ENCODE measurements at places on chromosomes 5 and 9.

GRCh38 chr5:126015235-126016181 lies 407.7 kb upstream of the GRAMD2B start:
- no peak for DNase-seq

GRCh38 chr5:177349762-177350161 lies 1.7 kb downstream of the LMAN2 start:
- no peak for DNase-seq

DNA sequence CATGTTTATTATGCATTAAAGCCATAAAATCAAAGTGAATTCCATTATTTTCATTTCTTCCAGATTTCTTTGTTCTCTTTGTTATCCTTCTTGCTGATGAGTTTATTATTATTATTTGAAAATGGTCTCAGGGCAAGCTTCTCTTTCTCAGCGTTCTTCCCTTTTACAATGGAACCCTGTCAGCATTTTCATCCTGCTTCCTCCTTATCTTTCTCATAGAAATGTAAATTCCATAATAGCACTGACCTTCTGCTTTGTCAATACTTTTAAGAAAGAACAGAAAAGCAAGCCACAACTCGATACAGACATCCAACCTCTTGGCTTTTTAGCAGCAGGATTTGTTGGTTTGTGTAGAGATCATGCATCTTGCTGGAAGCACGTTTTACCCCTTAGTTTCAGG lies 114.0 kb upstream of the BASP1 start:
- DNase-seq, result no peak

DNA sequence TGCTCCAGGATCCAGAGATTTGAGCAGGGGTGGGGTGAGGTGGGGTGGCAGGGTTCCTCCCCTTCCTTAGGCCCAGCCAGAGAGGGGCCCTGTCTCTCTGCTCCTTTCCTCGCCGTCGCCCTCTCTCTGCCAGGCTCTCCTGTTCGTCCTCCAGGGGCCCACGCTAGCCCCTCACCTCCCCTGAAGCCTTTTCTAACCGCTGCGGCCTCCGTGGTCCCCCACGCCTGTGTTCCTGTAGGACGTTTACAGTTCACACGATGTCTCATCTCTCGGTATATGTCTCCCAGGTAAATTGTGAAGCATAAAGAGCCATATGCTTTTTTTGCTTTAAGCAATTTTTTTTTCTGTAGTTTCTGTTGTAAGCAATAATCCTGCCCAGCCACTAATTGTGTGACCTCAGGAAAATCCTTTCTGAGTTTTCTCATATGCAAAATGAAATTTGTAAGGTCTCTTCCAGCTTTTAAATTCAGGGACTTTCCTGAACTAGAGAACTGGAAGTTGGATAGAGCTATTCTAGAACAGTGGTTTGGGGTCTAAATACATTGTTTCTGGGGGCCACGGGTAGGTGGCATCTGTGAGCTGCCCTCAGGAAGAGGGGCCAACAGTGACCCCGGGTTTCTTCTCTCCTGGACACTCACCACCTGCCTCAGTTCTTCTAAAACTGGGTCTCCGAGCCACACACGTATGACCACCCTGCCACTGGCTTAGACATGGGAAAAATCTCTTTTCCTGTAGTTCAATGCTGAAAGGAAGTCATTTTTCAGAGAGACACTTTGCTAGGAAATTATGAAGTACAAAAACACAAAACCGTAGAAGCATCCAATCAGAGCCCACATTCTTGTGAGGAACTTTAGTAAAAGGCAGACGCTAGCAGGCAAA lies 50.2 kb upstream of the ZNF366 start:
- no peak for DNase-seq

GRCh38 chr5:127840198-127840524 lies 137.0 kb downstream of the CCDC192 start:
- no peak for DNase-seq

DNA sequence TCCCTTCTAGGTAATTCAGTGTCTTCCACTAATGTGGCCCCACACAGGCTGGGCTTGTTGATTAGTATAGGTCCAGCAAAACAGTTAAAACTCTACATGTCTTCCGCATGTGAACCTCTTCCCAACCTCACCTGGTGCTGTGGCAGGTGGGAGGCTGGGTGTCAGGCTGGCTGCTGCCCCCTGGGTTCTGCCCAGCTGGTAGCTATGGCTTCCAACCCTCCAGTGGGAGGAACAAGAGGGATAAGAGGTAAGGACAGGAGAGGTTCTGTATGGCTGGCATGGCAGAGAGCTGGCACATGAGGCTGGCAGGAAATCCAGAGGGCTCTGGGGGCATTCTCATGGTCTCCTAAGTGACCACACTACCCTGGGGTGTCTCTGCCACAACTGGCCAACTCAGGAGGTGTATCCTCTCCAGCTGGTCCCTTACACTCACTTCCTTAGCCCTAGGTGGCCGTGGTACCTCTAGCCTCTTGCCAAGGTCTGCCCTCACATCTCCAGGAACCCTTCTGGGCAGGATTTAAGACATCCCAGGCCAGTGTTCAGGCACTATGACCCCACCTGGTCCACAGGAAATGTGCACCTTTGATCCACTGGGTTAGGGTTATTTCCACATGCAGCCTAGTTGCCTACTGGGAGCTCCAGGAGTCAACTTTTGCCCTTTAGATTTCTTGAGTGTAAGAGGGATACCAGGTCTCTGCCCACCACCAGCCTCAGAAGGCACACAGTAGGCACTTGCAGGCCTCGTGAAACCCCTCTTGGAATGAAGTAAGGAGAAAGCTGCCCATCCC lies 41.7 kb downstream of the AHRR start:
- no peak for DNase-seq

GRCh38 chr5:112004867-112005622 lies 248.1 kb upstream of the NREP start:
- no peak for DNase-seq

GRCh38 chr9:125887172-125887571 lies 140.0 kb downstream of the PBX3 start:
- no peak for DNase-seq

DNA sequence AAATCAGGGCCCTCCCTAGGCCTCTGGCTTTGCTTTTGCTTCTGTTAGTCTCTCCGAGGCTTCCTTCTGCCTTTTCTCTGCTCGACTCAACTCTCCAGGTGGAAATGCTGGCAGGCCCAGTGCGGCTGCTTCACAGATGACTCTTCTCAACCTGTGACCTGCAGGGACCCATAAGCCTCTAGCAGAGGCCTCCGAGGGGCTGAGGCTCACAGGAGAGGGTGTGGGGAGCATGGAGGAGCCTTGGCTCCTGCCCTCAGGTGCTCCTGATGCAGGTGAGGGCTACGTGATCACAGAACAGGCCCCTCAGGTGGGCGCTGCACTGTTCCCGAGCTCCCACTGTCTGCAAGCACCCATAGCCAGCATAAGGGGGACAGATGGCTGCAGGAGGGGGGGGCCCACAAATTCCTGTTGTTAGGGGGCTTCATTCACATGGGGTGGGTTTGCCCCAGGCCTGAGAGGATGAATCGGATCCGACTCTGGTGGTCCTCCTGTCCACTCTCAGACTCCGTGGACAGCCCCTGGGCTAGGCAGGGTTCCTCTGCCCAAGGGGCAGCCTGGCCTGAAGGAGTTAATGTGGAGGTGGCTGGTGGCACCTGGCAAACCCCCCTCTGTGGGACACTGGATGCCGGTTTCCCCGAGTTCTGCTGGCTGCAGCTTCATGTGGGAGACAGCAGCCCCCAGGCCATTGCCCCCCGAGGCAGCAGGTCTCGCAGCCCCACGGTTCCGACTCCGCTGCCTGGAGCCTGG lies 10.9 kb upstream of the FCN2 start:
- no peak for DNase-seq

DNA sequence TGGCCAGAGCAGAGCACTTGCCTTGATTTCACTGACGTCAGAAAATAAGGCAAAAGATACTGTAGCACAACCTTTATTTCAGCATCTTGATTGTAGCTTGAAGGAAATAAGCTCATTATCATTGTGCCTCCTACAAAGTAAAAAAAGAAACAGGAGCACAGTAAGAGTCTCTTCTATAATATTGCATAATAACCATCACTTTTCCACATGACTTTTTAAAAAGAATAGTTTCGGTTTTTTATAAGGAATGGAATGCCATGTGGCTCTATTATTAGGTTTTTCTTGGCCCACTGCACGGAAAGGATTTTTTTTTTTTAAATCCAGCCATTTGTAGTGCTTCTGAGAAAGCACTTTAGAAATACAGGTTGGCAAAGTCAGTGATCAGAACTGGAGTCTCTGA lies 655.3 kb downstream of the LRRC70 start:
- no peak for DNase-seq

DNA sequence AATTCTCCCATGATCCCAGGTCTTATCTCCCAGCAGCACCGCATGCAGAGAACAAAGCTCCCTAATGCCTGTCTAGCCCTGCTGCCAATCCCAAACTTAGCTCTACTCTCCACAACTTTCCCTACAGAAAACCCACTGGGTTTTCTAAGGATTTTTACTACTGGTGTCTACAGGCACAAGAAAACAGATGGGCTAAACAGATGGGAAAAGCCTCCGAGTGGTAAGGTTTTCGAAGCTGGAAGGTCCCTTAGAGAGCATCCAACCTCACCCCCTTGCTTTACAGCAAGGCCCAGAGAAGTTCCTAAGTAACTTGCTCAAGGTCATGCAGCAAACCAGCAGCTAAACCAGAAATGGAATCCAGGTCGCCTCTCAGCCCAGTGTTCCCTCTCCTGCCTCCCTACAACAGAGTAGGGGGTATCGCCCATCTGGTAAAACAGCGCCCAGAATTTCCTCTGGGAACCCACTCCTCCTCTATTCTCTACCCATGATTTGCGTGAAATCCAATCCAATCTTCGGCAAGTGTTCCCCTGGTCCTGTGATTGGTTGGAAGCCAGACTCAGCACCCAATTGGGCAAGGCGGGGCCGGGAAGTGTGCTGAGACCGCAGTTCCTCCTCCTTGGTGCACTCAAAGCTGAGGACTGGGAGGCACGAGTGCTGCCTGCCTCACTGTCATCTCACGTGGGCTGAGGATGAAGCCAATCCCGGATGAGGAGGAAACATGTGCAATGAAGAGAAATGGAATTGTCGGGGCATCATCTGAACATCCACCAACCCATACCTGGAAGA lies 20.8 kb downstream of the CPLX2 start:
- no peak for DNase-seq

DNA sequence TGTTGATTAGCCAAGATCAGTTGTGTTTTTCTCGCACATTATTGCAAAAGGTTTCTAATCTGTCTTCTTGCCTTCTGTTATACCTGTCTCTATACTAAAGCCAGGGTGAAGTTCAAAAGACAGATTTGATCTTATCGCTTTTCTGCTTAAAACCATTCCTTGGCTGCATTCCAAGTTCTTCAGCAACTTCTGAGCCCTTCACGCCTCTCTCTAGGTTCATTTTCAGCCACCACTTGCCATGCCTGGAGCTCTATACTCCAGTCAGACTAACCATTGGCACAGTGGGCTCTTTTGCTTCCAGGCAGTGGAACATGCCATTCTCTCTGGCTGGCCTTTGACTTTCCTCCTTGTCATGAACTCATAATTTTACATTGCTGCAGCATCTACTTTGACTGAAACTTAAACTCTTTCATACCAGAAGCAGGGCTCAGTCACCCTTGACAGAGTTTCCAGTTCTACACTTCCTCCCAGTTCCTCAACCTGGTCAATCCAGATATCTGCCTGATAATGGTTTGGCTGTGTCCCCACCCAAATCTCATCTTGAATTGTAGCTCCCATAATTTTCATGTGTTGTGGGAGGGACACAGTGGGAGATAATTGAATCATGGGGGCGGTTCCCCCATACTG lies 114.4 kb downstream of the SLC12A2 start:
- no peak for DNase-seq

- no peak for DNase-seq
Observed at GRCh38 chr5:40404613-40405012, 275.1 kb upstream of the PTGER4 start.

DNA sequence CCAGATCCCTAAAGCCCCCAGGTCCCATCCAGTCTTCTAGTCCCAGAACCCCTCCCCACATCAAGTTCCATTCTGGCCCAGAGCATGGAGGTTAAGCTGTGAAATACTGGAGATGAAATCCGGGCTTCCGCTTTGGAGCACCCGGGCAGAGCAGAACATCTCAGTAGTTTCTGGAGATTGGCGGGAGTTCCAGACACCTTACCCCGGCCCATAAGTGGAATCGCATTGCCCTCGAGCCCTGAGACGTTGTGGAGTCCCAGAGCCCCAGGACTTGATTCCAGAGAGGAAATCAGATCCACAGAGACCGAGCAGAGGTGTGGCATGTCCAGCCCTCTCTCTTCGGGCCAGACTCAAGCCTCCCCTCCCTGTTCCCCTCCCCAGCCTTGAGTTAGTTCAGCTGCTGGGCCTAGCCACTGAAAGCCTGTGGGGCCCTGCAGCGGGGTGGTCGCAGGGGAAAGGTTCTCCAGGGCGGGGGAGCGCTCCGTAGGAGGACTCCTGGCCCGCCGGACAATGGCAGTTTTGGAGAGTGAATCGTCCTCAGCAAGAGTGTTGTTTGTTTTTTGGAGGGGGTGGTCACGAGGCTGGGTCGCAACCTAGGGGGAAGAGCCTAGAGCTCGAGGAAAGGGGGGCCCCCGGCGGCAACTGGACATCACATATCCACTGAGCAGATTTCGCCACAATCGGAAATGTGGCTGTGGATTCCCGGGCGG lies 1.0 kb upstream of the PAX5 start:
- DNase-seq, result no peak

DNA sequence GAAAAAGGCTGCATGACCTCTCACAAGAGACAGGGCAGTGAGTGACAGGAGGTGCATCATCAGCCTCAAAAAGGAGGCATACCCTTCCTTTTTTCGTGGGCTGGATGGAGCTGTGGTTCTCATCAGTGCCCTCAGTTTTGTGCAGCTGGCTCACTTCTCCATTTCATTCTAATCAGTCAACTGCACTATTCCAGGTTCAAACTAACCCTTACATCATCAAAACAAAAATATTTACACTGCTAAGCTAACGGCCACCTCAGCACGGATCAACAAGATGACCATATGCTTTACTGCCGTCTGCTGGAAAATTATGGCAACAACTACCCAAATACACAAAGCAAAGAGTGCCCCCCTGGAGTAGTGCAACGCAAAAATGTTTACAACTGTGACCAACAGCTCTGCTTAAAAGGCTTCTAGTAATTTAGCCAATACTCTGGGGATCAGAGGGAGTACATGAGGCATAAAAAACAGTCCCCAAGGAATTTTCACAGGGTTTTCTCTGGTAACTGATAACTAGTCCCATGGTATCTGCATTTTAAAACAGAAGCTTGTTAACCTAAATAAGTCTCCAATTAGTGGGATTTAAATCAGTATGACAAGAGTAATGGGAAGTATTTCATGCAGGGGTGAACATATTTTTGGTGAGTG lies 10.8 kb downstream of the KCNV2 start:
- no peak for DNase-seq

GRCh38 chr5:129459777-129460671 lies at the start of gene ADAMTS19:
Gene ADAMTS19, plus strand, starts transcription at chr5:129460298. Its CDS starts 94 bp downstream, at chr5:129460392.
- peak; percentile 48 for DNase-seq

- no peak for DNase-seq
Observed at GRCh38 chr5:124546643-124547042, 199.8 kb downstream of the ZNF608 start.

DNA sequence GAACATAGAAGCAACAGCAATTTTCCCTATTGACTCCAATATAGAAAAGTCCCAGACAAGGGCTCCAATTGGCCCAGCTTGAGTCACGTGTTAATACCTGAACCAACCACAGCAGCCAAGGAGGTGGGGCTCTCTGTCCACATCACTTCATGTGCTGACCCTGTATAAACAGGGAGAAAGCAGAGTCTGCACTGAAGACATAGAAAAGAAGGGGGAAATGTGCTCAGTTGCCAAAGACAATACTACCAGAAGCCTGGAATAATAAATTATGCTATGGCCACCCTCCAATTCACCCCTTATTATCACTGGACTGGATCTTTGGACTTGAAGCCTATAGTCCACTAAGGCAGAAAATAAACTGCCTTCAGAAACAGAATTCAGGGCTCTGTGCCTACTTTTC lies 275.4 kb downstream of the EPB41L4A start:
- DNase-seq, result no peak

GRCh38 chr5:67033880-67034651 lies 162.5 kb downstream of the CD180 start:
- DNase-seq, result no peak

Data from posterior cingulate gyrus (tissue), 11 donors.